ENCODE measurements at places on chromosomes 12 and 14.

GRCh38 chr12:39966721-39967120 is 139.2 kb downstream of the SLC2A13 start:
- DNase-seq, result no peak

- DNase-seq, result no peak
These were observed 10.4 kb upstream of the NOPCHAP1 start for GRCh38 chr12:104975587-104976343.

- no peak for DNase-seq
These were observed at the start of gene OR4K5 for GRCh38 chr14:19920021-19920657. TSS of gene OR4K5 (plus strand) at chr14:19920607. CDS start at chr14:19920607, 0 bp downstream.

DNA sequence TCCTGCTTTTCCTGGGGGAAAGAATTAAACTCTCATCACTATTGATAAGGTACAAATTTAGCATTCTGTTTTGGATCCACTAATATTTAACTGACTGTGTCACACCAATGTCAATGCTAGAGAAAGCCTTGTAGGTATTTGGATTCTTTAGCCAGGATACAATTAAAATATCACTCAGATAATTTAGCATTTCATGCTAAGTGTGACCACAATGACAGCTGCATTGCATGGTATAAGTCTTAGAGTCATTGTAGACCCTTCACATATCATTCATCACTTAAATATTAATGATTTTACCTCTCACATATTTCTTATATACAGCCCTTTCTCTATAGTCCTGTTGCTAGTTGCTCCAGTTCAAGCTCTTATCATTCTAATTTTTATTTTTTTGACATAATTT is 85.3 kb upstream of the ATP2B1 start:
- no peak for DNase-seq

DNA sequence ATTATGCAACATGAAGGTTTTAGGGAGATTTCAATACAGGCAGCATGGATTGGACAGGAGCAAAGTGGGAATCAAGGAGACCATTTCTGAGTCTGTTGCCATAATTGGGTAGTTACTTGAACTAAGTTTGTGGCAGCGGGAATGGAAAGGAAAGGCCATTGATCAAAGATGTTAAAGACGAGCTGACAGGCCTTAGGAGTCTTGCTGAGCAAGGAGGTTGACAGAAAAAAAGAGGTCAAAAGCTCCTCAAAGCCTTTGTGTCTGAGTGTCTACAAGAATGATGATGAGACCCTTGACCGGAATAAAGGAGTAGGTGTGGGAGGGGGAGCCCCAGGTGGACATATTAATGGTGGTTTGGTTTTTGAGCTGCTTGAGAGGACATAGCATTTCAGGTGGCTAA is 9.4 kb downstream of the PLEKHA5 start:
- no peak for DNase-seq

- no peak for DNase-seq
These were observed 44.4 kb downstream of the PRMT8 start for GRCh38 chr12:3535431-3535841.

- DNase-seq, result no peak
These were observed 20.6 kb upstream of the PCNX1 start for GRCh38 chr14:70886421-70887206.

DNA sequence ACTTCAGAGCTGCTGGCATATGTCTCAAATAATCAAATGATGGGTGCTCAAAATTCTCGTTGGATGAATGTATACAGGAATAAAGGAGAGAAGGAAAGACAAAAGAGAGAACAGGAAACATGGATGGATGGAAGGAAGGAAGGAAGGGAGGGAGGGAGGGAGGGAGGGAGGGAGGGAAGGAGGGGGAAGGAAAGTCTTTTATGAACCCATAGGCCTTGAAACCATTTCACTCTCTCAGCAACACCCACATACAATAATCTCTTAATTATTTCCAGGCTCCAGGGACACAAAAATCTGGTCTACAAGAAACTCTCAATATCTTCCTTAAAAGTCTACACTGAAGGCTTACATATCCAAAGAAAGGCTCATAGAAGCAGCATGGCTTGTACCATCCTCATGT is 363.4 kb upstream of the TMPO start:
- DNase-seq, result no peak

DNA sequence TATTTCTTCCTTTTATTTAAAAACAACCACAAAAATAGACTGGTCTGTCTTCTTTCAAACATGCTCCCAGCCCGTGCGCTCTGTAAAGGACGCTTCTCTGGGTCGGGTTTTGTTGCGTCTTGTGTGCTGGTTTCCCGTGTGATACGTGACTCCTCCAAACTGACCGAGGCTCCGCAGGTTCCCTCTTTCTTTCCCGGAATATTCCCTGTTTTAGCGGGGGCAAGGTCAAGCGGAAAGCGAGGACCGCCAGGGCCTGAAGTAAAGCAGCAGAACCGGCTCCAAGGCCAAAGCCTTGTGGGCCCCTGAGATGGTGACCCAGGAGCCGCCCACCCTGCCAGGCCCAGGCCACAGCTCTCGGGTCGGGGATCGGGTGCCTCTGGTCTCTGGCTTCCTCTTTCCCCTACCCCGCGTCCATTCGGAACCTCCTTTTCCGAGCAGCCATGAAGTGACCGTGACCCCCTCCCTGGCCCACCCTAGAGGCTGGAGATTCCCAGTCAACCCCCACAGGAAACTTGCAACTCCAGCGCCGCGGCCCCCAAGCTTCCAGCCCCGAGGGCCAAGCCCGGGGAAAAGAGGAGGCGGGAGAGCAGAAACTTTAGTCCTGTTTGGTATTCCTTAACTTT is 885 bp upstream of the HOXC10 start:
- DNase-seq, result no peak

DNA sequence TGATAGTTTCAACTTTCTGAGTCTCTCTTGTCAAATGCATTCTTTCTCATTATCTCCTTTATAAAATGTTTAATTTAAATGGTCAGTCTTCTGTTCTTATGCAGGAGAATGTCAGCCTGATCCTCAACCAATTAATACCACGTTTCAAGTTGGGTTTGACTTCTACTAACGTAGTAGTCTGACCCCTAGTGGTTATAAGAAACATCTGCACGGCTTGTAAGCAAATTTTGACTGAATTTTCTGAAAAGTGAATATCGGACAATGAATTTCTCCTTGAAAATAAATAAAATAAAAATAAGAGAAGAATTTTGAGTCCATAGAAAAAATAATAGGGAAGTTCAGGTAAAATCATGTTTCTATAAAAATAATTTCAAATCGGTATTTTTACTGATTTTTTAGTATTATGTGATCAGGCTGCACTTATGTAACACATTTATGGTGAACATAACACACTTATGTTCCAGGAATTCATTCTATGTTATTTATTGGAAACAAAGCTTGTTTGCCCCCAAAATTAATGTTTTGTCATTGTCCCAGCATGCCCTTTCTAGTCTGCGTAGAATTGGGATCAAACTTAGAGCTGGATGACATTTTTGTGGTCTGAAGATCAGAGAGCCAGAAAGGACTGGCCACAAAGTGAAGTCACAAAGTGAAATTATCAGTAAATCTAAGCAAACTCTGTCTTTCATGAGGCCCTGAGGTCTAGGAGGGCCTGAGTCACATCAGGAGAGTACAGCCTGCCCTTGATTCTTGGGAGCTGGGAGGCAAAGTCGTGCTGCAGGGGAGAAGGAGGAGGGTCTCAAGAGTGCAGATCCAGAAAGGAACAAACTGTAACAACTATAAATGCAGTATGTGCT is 101.2 kb upstream of the STXBP6 start:
- no peak for DNase-seq

All from cortex of kidney (tissue), 1 donor.